ENCODE measurements at places on chromosomes 3 and 15.
A peak's percentile ranks its signal among the peaks of the same experiment; 100 is the strongest.

GRCh38 chr15:50939911-50940310 lies 31.4 kb downstream of the AP4E1 start:
- DNase-seq: no peak

DNA sequence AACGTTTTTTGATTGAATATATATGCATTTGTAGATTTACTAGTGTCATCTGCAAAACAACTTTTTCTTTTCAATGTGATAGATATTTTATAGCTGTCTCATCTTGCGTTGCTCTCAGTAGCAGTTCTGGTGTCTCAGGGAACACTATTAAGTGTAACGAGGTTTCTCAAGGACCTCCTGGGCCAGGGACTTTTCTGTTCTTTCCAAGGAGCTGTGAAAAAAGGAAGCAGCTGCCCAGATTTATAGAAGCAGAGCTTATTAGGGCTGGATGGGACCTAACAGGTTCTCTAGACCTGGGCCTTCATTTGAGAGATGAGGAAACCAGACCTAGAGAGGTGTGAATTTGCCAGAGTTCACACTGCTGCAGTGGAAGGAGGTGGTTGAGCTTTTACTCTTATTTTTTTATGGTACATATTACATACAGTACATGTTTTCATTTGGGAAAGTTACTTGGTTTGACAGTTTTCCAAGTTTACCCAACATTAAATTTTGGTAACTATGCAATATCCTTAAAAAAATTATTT lies 16.1 kb downstream of the MAP2K1 start:
- DNase-seq: no peak

GRCh38 chr15:87711026-87711425 lies 545.5 kb downstream of the NTRK3 start:
- DNase-seq: no peak

GRCh38 chr3:164194842-164195241 lies 883.5 kb downstream of the SI start:
- DNase-seq: no peak

DNA sequence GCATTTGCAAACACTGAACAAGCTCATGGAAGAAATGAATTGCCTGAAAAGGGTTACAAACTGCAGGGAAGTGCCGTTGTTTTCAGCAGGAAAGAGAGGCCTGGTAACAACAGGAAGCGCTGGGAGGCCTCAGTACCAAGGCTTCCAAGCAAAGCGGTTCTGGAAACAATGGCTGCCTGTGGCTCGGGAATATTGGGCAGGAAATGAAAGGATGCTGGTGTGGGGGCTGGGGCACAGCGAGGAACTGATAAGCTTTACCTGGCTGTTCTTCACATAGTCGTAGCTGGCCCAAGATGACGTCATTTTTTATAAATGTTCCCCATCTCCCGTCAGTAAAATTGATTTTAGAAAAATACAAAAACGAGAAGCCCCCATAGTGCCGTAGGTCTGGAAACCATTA lies 55.9 kb downstream of the ARHGAP31 start:
- no peak for DNase-seq

DNA sequence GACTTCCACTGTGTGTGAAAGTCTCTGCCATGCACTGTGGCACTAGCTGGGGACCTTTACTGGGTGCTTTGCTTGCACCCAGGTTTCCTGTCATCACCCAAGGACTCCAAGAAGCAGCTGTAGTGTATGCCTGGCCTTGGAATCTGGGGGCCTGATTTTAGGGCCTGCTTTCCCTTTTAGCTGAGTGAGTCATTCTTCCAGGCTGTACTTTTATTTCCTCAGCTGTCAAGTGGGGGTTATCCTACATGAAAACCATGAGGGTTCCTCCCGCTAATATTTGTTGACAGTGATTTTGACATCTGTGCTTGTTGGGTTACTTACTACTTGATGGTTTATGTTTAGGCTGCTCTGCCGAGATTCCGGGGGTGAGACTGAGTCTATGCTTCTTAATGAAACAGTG lies 18.5 kb downstream of the GORASP1 start:
- DNase-seq: no peak

- no peak for DNase-seq
These were observed 6.8 kb upstream of the SKOR1 start for GRCh38 chr15:67818464-67818863.

DNA sequence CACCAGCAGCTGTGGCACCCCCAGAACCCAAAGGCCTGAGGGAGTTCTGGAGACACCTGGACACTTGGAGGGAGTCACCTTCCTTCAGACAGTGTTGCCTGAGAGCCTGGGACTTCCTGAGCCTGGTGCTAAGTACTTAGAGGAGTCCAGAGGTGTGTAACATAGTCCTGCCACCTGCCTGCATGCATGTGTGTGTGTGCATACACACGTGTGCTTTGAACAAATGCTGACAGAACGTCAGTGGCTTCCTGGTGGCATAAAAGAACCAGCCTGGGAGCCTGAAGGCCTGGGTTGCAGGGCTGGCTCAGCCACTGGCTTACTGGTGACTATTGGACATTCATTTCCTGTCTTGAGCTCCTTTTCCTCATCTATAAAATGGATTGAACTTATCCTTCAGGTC lies 3.2 kb upstream of the CPN2 start:
- DNase-seq: no peak

GRCh38 chr3:58004973-58005372 lies 3.2 kb upstream of the FLNB start:
- DNase-seq: no peak

- no peak for DNase-seq
These were observed 183.7 kb upstream of the KCNH8 start for GRCh38 chr3:18964640-18965039.

DNA sequence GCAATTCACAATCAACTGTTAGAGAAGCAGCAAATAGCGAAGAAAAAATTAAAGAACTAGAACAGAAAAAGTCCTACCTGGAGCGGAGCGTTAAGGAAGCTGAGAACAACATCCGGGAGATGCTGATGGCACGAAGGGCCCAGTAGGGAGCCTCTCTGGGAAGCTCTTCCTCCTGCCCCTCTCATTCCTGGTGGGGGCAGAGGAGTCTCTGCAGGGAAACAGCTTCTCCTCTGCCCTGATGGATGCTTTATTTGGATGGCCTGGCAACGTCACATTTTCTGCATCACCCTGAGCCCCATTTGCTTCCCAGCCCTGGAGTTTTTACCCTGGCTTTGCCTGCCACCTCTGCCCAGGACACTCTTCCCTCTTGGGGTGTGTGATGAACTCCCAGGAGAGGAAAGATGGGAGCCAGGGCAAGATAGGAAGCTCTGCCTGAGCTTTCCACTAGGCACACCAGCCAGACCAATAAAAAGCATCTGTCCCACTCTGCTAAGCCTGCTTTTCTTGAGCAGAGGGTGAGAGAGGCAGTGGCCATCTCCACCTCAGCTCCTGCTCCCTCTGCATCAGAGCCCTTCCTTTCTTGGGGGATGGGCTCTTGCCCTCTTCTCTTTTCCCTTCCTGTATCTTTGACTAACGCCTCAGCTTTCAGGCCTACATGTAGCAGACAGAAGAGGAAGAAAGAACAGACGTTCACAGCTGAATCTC lies 39.4 kb downstream of the PPARG start:
- peak; percentile 45 for DNase-seq

- peak; percentile 70 for DNase-seq
These were observed 23.2 kb upstream of the VILL start for GRCh38 chr3:37967260-37967881.

- no peak for DNase-seq
These were observed 232.2 kb downstream of the ADAMTS17 start for GRCh38 chr15:100109486-100110035.

DNA sequence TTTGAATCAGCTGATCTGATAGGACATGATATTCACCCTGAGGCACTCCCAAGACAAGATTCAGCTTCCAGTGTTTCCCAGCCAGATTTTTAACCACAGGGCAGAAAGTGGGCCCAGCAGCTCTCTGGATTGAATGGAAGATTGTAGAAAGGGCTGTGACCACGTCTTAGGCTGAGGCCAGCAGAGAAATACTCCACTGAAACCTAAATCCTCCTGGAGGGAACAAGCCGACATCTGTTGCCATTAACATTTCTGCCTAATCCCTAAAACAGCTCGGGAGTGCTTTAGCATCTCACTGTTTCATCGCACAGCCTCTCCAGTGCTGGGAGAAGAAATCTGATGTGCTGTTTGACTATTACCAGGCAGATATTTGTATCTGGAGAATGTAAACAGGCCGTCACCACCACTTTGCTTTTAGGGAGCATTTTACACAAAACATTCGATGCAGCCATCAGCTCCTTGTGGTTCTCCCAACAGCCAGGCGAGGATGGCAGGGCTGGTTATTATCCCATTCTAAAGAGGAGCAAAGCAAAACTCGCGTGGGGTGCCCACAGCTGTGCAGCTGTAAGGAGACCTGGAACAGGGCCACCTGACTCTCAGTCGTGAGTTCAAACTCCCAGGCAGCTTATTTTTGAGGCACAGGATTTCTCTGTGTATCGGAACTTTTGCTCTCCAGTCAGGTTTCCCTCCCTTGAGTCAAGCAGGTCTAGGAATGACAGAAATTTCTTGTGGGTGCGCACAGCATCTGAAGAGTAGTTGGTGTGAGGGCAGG lies 117.4 kb downstream of the LIPC start:
- DNase-seq: no peak

DNA sequence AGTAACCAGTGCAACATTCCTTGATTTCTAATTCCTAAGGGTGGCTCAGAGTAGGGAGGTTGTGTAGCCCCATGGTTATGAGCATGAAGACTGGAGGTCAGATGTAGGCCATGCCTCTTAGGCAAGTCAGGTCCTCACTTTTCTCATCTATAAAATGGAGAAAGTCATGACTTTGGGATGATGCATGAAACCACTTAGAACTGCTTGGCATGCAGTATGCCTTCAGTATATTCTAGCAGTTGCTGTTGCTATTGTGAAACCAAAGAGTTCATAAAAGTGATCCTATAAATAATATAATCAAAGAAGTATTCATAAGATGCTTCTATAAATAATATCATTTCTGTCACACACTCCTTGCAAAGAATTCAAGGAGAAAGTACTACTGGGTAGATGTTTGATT lies 65.5 kb downstream of the TMEM108 start:
- DNase-seq: no peak

DNA sequence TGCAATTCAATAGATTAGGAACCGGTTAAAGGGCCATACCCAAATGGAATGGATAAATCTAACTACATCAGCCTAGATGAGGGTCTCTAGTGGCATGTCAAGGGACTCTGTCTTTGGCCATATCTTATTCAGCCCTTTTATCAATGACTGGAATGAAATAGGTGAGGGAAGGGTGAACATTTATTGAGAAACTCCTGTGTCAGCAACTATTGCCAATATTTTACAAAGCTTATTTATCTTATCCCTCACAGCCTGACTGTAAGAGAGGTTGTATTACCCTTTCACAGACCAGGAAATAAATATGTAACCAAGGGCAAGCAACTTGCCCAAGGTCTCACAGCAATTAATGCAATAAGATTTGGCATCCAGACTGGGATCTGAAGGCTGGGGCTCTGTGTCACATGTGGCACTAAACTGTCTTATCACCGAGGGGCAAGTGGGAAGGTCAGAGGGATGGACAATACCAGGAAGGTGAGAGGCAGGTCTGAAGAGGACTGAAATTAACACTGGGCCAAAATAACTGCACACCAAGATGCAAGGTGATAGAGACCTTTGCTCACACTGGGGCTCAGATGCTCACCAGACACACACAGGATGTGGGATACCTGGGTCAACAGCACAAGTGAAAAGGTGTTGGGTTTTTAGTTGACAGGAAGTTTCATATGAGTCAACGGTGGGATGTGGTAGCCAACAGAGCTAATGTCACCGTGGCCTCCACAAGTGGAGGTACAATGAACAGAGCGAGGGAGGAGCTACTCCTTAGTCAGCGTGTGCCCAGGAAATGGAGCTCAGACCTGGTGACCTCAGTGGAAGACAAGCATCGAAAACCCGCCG lies 261.3 kb downstream of the RPLP1 start:
- no peak for DNase-seq

DNA sequence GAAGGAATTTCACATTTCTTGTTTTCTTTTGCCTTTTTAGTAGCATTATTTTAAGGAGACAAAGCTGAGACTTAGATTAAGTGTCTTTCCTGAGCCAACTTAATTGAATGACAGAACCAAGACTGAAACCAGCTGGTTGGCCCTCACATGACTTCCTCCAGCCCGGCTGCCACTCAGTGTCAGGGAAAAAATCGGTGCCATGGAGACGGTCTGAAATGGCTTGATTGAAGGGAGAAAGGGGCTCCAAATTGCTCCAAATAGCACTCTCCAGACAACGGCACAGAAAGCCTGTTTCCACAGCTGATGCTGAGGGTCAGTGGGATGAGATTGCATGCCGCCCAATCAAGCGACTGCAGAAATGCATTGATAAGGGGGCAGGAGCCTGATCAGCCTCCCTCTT lies 475.2 kb upstream of the IL12A start:
- DNase-seq: no peak

All from Ammon's horn (tissue), 1 donor.